Right ventricle myocardium superior (tissue), 1 donor: ENCODE measurements at places on chromosomes 7 and 10. TPM values are rescaled to one million over a fixed set of nuclear protein-coding genes. Genes with fewer than 3 reads are reported as not detected.
A peak's percentile ranks its signal among the peaks of the same experiment; 100 is the strongest.

DNA sequence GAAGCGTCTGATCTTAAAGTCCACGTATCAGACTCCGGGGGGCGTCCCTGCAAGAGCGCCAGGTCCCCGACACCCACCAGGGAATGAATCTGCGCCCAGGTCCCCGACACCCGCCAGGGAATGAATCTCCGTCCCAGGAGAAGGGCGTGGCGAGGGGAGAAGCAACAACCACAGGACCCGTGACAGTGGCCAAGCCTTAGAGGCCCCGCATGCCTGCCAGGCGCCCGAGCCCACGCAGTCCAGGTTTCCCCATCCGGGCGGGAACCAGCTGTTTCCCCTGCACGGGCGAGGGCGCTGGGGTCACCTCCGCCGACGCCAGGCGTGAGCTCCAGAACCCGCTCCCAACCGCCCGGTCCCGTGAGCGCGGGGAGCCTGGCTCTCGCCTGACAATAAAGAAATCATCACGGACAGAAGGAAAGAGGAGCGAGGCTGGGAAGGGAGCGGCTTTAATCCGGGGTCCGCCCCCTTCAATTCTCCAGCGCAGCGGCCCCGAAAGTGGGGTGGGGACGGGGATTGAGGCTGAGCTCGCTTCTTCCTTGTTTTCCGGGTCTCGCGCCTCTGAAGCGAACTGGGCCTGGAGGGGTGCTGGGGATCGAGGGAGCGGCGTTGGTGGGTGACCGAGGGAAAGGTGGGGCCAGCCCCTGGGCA is 29.0 kb upstream of the BMS1 start:
- DNase-seq: peak; percentile 52

DNA sequence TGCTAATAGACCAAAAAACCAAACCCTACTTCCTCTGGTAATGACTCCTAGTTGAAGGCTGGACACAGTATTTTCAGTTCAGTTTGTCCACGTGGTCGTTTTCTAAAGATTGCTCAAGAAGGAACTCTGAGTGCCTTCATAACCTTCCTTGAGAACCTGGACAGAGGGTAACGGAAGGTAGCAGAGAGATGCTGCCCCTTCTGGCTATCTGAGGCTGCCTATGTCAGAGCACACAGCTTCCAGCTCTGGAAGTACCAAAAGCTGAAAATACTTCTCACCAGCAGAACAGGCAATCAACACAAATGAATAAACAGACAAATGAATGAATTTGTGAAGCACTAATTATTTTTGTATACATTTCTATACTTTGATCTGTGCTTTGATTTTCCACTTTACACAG is 85.2 kb downstream of the AMPH start:
- no peak for DNase-seq

DNA sequence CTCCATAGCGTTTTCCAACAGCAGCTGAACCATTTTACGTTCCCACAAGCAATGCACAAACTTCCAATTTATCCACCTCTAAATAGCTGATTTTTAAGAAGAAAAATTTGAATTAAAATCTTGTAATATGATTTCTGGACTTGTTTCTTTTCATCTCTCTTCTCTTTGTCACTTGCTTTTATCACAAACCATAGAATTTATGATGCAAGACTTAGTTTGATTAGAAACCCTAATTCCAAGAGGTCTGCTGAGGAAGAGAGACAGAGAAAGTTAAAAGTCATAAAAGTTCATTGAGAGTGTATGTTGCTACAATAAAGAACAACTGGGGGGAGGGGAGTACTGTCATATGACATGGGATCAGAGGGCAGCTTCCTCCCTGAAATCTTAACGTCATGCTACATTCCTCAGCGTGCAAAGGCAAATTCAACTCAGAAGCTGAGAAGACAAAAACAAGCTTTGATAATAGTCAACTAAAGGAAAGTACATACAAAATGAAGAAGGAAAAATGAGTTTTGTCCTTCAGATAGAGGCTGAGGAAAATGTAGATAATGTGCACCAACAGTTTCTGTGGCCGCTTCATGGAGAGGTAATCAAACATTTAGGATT is 18.4 kb upstream of the CUBN start:
- DNase-seq: no peak

DNA sequence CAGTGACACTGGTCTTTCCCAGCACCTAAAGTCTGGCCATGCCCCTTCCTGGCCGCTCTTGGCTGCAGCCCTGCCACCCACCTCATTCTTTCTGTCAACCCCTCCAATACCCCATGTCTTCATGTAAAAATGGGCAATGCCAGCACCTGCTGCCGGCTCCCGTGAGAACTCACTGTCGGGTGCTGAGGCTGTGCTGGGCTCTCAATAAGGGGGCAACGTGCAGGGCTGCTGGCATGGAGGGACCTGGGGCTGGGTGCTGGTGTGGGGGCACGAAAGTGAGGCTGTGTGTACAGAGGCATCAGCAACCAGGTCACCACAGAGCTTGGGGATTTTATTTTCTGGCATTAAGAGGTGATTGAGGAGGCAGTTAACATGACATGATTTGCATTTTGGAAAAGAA is 65.3 kb downstream of the ALOX5 start:
- DNase-seq: no peak

GRCh38 chr7:98341106-98341505 is 59.6 kb downstream of the BRI3 start:
- DNase-seq: no peak

DNA sequence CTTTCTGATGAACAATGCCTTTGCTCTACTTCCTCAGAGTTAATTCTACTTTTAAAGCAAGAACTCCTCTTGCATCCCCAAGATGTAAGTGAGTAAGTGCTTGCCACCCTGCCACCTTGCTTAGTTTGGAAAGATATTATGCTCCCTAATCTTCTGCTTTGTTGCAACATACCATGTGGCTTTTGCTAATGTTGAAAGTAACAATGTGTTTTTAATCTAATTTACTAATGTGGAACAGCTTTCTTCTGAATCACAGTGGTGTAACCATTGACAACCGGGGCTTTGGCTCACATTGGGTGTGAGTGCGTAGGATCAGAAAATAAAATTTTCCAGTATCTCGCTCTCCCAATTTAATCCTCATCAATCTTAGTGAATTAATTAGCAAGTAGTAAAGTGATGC is 254.1 kb upstream of the PTER start:
- no peak for DNase-seq

GRCh38 chr10:61828788-61829187 is 72.7 kb upstream of the ARID5B start:
- DNase-seq: no peak

GRCh38 chr7:138890499-138891445 is 90.4 kb downstream of the KIAA1549 start:
- peak; percentile 58 for DNase-seq

DNA sequence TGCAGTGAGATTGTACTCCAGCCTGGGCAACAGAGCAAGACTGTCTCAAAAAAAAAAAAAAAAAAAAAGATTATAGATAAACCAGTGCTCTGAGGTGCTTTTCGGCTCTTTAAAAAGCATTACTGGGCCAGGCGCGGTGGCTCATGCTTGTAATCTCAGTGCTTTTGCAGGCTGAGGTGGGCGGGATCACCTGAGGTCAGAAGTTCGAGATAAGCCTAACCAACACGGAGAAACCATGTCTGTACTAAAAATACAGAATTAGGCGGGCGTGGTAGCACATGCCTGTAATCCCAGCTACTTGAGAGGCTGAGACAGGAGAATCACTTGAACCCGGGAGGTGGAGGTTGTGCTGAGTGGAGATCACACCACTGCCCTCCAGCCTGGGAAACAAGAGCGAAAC is 6.6 kb upstream of the HNRNPF start:
- no peak for DNase-seq

DNA sequence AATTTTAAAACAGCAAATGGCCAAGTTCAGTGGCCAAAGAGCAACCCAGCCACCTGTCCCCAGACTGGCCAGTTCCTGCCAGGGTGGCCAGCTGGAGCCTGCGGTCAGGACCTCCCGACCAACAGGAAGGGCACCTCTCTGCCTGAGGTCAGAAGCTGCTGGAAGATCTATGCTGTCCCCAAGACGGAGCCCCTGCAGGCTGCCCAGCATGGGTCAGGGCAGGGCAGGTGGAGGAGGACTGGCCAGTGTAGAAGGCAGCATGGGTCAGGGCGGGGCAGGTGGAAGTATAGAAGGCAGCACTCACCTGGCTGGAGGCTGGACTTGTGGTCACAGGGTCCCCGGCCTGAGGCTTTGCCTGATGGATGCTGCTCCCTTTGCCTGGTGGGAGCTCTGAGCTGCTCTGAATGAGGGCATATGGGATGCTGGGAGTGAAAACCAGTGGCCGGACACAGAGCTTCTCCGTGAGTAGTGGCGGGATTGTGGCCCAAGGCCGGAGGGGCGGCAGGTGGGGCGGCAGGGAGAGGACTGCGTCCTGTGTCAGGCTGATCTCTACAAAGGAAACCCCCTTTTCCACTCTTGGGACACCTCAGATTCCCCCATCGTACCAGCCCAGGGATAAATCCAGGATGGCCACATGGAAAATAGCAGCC is 229.2 kb downstream of the TCERG1L start:
- no peak for DNase-seq

- DNase-seq: no peak
Observed at GRCh38 chr7:94888551-94888950, 18.8 kb upstream of the PPP1R9A start.

- DNase-seq: no peak
Observed at GRCh38 chr7:108284349-108285002, 154.3 kb upstream of the LAMB4 start.

- no peak for DNase-seq
Observed at GRCh38 chr10:2051108-2051507, 313.8 kb upstream of the ADARB2 start.

GRCh38 chr7:87918740-87919139 is 15.3 kb upstream of the ADAM22 start:
- DNase-seq: no peak

- no peak for DNase-seq
Observed at GRCh38 chr7:98399890-98400541, 874 bp downstream of the BAIAP2L1 start.

DNA sequence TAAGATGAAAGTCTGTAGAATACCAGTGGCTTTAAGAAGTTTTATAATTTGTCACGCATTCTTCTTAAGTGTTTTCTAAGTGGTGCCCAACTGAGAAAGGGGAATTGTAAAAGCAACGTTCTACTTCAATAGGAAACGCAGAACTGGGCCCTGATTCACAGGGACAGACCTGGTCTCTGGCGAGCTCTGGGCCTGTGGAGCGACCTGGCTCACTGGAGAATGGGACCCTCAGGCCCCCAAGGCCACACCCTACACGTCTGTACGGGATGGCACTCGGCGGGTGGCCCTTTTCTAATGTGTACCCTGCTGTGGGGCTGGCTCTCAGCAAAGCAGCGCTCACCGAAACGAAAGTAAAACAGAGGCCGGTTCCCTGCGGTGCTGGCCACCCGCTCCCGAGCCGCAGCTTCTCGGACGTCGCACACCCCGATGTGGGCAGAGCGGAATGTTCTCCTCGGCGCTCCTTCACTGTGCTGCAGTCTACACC is 205.0 kb downstream of the DIP2C start:
- no peak for DNase-seq

DNA sequence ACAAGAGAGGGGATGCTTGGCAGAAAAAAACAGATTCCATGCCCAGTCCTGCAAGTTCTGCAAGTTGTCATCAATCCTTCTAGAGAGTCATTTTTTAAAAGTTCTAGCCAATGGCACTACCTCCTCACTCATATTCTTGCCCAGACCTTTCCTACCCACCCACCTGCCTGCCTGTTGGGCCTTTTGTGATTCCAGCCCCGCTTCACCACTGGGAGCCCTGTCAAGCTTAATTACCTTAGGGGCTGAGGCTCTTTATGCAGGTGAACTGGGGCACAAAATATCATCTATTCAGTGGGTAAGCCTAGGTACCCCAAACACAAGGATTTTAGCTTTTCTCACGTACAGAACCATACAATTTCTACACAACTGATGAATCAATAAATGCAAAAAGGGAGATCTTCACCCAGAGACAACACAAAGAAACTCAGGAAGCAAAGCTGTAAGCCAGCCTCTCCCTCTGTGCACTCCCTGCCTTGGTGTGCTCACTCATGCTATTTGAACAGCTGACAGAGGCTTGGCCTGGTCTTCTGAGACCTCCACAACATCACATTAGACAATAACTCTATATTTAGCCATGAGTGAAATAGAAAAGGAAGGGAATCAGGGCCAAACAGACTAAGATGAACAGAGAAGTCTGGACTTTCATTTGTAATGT is 222.6 kb downstream of the HTR7 start:
- no peak for DNase-seq

DNA sequence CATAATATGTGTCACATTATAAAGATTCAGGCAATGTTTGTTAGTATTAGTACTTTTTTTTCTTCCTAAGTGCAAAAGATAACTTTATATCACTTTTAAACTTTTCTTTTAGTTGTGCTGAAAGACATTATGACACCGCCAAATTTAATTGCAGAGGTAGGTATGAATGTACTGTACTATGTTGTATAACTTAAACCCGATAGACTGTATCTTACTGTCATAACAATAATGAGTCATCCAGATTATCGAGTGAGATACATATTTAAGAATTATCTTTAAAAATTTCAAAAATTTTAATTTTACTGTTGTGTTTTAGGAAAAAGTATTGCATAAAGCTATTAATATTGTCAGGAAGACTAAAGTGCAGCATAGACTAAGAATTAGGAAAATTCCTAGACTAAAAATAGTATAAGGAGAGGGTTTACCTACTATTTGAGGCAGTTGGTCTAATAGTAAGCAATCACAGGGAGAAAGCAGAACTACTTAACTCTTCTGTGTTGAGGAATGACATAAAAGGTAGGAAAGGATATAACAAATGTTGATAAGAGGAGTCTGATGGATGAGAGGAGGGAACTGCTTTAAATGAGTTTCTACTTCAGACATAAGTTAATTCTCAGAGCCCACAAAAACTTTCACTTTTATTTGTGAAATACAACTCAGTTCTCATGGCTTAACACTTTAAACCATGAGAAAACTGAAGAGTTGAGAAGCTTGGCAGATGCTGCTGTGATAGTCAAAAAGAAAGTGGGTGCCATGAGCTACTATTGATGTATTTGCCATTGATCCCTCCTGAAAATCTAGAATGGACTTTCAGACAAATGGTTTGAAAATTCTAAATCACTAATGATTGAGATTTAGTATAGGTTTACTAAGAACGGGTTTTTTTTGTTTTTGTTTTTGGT is 67.8 kb downstream of the PTEN start:
- DNase-seq: no peak

DNA sequence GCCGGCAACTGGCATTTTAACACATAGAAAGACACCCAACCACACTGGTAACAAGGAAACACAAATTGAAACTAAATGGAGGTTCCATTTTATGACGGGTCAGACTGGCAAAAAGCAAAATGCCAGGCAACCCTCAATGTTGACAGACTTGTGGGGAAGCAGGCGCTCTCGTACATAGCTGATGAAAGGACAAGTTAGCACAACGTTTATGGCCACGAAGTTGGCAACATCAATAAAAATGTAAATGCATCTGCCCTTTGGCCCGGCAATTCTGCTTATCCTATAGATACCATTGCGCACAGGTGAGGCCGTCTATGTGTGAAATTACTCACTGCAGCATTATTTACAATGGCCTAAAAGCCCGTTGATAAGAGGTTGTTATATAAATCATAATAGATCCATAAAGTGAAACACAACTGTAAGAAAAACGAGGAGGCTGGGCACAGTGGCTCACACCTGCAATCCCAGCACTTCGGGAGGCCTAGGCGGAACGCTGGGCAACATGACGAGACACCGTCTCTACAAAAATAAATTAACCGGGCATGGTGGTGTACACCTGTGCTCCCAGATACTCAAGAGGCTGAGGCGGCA is 39.8 kb downstream of the FOXL3 start:
- DNase-seq: peak; percentile 31

IPMK gene
- 2.1 TPM for total RNA-seq

RAPGEF5 gene
- 11.1 TPM for total RNA-seq

MYOZ1 gene
- 0.38 TPM for total RNA-seq

PIP gene
- not detected for total RNA-seq

SYT15B gene
- total RNA-seq: 0.89 TPM

TACC2 gene
- 349 TPM for total RNA-seq

C1QL3 gene
- not detected for total RNA-seq

SPAG6 gene
- not detected for total RNA-seq

MSS51 gene
- 1.8 TPM for total RNA-seq

PRKAR1B gene
- 16.5 TPM for total RNA-seq
